ENCODE measurements at places on chromosomes 11 and 22.

DNA sequence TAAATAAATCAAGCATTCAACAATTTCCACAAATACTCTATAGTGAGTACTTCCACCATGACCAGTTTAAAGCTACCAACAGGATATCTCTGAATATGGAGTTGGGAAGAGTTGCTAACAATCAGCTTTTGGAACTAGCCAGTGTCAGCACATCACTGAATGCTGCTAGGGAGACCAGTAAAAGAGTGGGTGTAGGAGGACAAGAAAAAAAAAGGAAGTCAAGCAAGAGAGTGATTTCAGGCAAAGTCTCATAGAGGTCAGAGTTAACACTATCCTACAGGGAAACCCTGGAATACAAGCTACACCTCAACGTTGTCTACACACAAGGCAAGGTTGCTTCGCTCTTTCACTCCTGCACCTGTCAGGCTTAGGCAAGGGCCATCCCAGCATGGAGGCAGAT lies 24.2 kb downstream of the EIF3F start:
- no peak for DNase-seq

DNA sequence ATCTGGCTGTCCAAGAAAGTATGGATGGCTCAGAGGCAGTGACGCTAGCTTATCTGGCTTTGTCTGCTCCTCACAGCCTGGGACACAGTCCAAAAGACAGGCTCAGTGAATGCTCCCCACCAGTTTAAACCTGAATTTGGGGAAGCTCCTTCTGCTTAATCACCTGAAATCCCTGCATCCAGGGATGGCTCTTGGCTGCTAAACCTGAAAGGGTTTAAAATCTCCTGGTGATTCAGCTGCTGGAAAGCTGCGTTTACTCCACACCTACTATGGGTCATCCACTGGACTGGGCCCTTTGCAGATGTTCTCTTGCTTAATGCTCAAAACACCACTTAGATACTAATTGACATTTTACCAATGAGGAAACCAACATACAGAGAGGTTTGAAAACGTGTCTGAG lies 302.0 kb upstream of the NARS2 start:
- no peak for DNase-seq

- DNase-seq, result no peak
Measured at GRCh38 chr22:34055525-34056200, 135.4 kb upstream of the LARGE1 start.

- no peak for DNase-seq
Measured at GRCh38 chr22:34950489-34950888, 115.5 kb upstream of the ISX start.
